ENCODE measurements at places on chromosomes 6 and 20.

- DNase-seq: no peak
These were observed 54.9 kb upstream of the PNRC1 start for GRCh38 chr6:89025633-89026032.

GRCh38 chr6:18328070-18328469 lies 59.1 kb upstream of the RNF144B start:
- DNase-seq: no peak

- DNase-seq: no peak
These were observed 137.1 kb downstream of the ELOVL4 start for GRCh38 chr6:79810185-79810705.

DNA sequence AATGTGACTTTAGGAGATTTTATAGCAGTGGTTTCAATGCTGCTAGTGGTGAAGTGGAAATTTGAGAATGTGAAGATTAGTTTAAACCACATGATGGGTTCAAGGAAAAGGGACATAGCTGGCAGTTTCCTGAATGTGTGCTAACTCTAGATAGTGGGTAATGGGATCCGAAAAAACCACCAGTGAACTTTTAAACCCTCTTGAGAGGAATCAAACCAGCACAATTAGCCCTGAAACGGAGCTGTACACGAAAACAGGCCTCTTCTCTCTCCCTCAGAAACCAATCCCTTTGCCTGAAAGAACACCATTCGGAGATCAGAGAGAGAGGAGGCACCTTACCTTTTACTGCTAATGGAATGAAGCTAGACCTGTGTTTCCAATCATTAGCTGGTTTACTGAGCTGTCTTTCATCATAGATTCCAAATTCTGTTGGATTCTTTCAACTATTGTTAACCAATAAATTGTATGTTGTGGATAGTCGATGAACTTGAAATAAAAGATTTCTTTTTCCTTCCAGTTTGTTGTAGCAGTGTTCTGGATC lies 103.9 kb downstream of the AIG1 start:
- no peak for DNase-seq

GRCh38 chr6:113574147-113574546 lies 283.0 kb upstream of the MARCKS start:
- DNase-seq: no peak

DNA sequence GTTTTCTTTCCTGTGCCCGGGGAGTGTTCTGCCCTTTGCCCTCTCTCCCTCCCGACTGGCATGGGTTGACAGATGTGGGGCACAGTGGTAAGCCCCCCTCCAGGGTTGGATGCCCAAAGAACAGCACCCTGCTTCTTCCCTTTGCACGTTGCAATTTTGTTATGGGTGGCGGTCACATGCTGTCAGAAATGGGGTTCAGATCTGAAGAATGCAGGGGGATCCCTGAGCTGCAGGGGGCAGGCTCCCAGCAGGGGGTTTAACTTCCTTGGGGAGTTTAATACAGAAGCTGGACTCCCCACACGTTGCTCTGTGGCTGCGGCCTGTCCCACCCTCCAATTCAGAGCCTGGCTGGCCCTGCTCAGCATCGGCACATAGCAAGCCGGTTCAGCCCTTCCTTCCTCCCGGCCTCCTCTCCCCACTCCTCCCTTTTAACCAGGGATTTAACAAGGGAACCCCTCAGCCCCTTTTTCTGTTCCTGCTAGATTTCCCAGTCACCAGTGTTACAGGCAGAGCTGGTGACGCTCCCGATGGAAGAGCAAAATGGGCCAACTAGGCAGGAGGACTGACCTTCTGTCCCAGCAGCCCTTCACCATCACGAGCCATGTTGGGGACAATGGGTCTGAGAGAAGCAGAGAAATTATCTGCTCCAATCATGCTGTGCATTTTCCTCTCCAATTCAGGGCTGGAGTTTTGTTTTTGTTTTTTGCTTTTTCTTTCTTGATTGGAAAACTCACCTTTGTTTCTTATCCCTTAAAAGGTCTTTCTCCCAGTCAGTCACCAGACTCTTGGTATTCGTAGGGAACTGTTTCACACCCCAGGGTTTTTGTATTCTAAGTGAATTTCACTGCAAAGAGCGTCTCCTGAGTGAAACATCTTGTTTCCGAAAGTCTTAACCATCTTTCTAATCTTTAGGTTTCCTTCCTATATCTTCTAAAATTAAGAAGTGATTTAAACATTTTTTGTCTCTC lies 6.8 kb downstream of the FOXF2 start:
- DNase-seq: no peak

GRCh38 chr6:72938104-72938503 lies 287.2 kb downstream of the KHDC1L start:
- DNase-seq: no peak

DNA sequence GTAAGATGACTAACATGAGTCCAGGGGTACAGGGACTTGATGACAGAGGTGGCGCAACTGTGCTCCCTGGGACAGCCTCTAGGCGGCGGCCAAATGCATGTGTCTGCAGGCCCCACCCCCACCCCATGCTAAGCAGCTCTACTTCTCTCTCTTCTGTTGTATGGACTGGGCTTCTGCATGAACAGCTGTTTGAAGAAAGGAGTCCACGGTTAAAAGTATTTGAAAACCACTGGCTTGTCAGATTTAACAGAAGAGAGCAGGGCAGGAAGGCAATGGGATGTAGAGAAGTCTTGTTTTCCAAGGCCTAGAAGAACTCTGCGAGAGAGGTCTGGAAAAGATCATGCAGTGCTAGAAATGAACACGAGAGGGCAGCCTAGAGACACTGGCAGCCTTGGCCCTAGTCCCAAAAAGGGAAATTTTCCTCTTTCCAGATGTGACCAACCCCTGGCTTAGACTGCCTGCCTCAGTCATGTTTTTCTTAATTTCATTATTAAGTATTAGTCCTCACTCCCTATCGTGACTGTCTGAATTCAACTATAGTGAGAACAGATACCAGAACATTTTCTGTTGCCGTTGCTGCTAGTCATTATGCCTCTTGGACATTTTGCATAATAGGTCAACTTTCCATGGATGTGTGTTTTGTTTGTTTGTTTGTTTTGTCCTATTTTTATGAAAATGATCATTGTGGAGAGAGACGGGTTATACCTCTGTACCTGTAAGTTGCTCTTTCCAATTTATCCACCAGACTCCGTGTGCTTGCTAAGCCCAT lies 265.0 kb downstream of the ADGRG6 start:
- peak; percentile 63 for DNase-seq

DNA sequence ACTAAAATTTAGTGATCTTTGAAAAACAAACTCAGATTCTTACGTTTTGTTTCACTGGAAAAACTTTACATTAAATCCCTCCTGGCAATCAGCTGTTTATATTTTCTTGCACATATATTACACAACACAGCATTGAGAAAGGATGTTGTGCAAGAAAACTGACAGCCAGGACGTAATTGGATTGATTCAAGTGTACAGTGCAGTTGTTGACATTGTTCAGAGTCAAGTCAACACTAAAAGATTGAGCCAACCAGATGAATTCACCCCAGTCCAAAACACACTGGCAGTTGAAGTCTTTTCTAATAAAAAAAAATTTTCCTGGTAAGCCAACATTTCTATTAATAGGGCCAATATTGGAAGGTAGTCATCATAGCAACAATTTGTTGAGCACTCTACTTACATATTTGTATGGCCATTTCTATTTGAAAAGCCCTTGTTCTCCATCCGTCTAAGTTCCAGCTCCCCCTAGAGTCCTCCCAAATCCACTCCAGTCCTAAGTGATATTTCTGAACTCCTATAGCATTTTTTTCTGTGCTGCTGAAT lies 20.9 kb upstream of the VNN1 start:
- no peak for DNase-seq

DNA sequence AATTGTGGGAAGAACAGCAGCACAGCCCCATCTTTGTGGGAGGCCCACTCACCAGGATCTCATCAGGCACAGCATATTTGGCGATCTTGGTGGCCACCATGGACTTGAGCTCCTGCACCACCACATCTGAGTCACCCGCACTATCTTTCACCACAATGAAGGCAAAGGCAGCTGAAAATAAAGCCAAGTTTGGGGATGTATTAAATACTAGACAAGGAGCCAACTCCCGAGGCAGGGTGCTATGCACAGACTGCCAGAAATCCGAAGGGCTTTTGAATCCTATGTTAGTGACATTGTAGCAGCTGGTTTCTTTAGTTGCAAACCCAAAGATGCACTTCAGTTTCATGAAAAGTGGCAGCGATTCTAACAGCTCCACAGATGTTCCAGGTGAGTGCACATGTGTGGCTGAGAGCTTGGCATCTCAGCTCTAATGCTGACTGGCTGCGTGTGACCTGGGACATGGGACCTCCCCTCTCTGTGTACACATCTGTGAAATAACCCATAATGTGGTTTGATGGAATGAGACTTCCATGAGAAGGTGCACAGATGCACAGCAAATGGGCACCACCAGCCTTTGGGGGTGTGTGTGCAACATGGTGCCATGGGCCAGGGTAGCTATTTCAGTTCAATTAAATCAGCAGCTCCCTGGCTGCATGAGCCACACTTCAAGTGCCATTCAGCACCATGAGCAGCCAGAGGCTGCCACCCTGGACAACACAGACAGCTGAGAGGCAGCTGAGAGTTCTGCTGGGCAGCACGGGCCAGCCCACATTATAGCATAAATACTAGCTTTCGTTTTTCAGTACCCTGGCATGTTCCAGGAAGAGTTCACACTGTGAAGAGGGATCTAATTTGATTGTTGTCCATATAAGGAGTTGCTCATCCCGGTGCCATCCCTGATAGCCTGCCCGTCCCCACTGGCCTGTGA lies 16.9 kb upstream of the APMAP start:
- no peak for DNase-seq

GRCh38 chr6:128655978-128656498 lies 135.6 kb upstream of the PTPRK start:
- DNase-seq: no peak

- no peak for DNase-seq
These were observed 31.7 kb downstream of the MOXD1 start for GRCh38 chr6:132369526-132369925.

DNA sequence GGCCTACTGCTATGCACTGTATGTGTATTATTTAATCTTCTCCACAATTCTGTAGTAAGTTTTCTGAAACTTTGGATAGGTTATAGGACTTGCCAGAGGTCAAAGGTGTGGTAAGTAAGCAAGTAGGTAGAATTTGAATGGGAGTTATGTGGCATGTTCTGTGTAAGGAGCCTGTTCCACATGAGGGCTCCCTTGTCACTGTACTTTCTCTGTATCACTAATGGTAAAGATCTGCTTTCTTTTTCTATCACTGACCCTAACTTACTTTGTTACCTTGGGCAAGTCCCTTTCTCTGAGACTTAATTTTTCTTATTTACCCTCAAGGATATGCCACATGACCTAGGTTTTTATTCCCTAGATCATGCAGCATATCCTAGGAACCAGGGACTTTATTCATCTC lies 50.3 kb downstream of the EIF2S2 start:
- DNase-seq: peak; percentile 37

DNA sequence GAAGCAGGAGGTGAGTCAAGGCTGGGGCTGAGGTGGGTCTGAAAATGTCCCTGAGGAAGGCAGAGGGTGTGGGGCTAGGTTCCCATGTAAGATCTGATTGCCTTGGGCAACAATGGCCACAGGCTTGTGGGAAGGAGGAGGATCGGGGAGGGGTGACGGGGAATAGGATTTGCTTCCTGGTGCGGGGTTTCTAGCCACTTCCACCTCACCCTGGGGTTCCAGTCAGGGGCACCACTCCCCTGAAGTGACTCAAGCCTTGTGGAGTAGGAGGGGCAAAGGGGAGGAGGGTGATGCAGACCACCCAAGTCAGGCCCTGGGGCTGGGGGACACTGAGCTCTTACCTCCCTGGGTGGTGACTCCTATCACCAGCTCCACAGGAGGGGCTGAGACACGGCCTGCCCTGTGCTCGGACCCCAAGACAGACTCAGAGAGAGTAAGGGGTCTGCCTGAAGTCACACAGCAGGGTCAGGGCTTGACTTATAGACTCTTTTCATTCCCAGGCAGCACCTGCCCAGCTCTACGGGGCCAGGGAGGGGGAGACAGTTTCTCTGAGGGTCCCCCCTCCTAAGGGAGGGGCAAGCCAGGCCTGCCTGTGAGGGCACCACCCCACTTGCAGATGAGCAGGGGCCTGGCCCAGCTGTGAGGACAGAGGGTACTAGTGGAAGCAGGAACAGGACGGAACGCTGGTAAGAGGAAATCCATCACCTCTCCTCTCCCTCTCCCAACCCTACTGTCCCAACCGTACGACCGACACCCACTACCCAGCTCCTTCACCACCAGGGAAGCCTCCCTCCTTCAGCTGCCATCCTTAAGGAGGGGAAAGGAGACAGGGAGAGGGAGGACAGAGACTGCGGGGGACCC lies 12.4 kb upstream of the SPDEF start:
- DNase-seq: no peak

DNA sequence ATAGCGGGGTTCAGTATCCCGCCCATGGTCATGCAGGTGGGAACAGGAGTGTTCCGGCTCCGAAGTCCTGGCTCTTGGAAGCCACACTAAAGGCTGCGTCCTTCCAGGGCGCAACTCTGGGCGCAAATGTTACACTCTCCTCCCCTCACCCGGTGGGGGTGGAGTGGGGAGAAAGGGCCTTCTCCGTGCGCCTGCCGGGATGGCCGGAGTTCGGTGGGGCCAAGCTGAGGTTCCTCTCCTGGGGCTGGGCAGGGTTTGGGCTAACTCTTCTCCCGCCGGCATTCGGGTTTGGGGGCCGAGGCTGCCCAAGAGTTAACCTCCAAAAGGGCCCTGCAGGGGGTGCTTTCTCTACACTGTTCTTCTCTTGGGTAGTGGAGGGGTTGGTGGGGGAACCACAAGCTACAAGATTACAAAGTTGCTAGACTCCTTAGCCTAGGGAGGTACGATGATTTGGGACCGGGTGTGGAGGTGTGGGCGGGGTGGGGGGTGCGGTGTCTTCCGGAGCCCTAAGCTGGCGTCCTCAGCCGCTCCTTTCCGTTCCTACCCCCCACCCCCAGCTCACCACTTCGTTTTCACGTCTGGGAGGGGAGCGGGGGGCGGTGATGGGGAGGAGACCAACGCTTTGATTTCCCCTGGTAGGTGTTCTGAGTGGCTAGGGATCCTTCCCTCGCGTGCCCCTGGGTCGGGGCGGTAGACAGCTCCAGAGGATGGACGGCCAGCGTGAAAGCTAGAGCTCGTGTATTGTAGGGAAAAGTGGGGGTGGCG lies 12.3 kb downstream of the NRN1 start:
- DNase-seq: no peak

DNA sequence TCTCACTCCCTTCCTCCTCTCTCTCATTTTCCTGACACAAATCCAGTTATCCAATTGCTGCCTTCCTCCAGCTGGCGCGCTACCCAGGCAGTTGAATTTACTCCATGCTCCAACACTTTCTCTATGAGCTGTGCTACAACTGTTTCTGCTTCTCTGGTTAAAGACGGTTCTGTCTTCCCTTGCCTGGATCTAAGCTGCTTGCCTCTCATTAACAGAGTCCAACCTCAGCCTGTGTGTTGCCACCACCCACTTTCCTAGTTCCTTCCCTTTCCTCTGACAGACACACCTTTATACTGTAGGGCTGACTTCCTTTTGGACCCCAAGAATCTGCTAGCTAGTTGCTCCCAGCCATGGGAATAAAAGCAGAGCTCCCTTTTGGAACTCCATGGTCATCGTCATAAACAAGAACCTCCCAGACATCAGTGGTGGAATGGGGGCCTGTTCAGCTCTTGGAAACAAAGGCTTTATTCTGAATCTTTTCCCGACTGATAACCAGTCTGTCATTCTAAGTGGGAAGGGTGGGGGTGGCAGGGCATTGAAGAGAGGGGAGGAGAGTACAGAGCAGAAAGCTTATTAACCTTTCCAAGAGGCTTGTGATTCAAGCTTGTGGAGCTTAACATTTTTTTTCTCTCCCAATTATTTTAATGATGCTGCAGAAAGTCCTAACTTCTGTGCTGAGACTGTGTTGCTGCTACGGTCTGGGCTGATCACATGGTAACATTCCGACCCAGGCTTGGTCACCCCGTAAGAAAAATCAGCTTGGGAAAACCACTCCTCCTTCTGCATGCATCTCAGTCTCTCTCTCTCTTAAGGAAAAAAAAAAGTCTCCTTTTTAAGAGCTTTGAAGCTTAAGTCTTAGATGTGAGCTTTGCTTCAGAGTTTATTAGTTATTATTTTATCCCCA lies 31.3 kb upstream of the BMP2 start:
- DNase-seq: no peak
